ENCODE measurements at places on chromosomes 16 and 17.

- no peak for DNase-seq
These were observed 105.5 kb downstream of the SPAG9 start for GRCh38 chr17:51015145-51015558.

DNA sequence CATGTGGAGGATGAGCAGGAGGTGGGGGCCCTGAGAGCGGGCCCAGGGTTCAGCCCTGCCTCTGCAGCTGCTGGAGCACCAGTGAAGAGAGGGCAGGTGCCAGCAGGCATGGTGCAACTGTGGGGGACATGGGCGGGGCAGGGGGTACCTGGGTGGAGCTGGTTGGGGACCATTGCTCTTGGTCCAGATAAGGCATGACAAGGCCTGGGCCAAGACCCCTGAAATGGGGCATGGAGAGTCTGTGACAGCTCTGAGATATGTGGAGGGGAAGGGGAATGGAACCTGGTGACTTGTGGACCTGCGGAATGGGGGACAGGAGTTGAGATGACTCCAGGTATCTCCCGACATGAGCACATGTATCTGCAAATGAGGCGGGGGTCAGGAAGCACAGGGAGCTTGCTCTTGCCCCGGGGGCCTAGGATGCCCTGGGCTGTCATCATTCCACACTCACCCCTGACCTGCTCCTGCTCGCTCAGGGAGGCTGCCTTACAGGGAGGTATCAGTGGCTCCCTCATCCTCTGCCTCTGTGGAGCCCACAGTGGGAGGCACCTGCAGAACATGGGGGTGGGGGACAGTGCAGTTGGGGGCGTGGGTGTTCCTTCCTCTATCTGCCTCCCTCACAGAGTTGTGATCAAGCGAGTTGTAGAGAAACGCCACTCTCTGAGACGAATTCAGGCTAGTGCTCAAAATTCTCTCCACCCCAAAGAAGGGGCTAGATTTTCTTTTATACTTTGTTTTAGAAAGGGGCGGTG, 40.2 kb downstream of the TMEM235 start:
- no peak for DNase-seq

DNA sequence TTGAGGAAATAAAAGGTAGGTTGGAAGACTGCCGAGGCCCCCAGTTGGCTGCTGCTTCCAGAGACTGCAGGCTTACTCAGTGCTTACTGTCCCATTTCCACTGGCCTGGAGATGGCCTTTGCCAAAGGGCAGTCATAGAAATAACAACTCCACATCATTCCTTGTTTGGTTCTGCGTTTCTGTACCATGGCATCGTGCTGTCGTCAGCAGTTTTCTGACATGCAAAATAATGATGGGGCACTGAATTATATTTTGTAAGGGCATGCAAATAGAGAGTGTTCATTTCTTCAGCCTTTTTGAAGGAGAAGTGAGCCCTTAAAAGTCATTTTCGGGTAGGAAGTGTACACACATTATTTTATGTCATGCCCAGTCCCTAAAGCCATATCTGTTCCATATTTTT, 88.9 kb downstream of the RBFOX1 start:
- no peak for DNase-seq

GRCh38 chr17:8739097-8739496, 5.5 kb downstream of the CCDC42 start:
- DNase-seq = no peak

GRCh38 chr17:57415751-57416207, 159.5 kb downstream of the MSI2 start:
- DNase-seq = no peak

GRCh38 chr17:75239214-75239613, 22.2 kb downstream of the GGA3 start:
- DNase-seq = no peak

DNA sequence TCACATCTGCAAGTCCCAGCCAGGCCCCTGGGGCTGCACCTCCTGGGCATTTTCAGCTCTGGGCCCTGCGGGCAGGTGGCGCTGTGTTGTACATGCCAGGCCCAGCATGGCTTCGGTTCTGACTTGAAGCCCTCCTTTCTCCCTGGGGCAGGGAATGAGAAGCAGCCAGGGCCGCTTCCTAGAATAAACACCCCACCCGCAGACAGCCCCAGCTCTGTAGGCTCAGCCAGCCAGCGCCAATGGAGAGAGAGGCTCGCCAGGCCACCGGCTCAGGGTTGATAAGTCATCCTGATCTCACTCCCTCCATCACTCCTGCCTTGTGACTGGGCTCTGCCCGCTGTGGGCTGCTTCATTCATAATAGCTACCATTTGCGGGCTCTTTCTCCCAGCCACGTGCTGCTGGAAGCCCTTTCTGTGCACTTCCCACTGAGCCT, 6.0 kb upstream of the GLIS2 start:
- DNase-seq = peak; percentile 74

GRCh38 chr16:25799816-25800215, 108.1 kb downstream of the HS3ST4 start:
- DNase-seq = no peak

DNA sequence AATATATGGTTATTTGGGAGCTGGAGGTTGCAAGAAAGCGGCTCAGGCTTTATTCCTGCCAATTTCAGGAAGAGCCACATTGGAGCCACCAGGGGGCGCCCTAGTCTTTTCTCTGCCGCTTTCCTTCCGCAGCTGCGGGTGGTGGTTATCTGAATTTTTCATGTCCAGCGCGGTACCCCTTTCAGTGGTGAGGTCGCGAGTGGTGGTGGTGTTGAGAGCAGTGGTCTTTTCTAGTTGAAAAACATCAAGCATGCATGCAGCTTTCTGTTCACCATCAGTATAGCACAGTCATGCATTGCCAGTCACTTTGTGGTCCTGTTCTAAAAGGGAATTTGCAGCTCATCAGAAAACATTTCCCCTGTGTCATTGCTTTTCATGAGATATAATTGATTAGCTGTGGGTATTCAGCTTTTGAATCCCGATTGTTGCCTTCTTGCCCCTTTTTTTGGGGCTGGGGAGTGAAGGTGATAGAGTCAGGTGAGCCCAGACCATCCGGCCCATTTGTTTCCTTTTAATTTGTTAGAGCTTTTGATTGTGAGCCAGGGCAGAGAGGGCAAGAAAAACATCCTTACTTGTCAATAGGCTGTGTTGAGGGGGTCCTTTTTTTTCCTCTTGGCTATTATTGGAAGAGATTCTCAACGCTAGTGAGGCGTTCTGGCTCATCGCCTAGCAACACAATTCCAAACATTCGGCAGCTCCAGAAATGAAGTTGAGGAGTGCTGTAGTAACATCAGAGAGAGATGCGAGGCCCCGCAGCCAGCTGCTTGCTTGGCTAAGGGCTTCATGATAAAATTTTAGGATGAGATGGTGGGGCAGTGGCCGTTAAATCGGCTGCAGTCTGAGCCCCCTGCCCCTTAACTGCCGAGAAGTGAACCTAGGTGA, 119.0 kb downstream of the SNX29 start:
- peak; percentile 85 for DNase-seq

DNA sequence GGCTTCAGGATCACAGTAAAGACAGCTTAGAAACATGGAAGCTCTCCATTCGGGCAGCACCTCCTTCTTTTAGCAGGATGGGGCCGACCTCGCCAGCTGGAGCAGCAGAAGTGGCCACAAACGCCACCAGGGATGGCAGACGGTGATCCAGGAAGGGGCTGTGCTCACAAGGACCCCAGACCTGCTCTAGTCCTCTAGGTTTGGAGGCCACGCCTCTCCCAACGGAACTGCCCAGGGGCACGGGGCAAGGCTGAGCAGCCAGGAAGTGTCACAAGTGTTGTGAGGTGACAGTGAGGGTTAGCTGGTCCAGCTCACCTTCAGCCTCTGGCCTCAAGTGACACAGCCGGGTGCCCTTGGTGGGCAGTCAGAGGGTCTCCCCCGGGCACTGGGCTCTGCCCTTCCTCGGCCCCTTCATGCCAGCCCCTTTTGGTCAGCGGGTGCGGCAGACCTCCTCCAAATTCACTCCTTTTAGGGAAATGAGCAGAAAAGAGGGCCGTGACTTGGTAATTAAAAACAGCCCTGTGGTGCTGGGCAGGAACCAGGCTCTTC, 20.4 kb downstream of the CEP295NL start:
- DNase-seq = no peak
